ENCODE measurements at places on chromosomes 11 and 22.

DNA sequence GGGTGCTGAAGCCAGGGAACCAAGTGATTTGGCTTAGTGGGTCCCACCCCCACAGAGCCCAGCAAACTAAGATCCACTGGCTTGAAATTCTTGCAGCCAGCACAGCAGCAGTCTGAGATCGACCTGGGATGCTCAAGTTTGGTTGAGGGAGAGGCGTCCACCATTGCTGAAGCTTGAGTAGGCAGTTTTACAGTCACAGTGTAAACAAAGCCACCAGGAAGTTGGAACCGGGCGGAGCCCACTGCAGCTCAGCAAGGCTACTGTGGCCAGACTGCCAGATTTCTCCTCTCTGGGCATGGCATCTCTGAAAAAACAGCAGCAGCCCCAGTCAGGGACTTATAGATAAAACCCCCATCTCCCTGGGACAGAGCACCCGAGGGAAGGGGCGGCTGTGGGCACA lies 424.1 kb upstream of the TENM4 start:
- no peak for DNase-seq

GRCh38 chr11:95907476-95907875 lies 16.4 kb downstream of the MTMR2 start:
- no peak for DNase-seq

DNA sequence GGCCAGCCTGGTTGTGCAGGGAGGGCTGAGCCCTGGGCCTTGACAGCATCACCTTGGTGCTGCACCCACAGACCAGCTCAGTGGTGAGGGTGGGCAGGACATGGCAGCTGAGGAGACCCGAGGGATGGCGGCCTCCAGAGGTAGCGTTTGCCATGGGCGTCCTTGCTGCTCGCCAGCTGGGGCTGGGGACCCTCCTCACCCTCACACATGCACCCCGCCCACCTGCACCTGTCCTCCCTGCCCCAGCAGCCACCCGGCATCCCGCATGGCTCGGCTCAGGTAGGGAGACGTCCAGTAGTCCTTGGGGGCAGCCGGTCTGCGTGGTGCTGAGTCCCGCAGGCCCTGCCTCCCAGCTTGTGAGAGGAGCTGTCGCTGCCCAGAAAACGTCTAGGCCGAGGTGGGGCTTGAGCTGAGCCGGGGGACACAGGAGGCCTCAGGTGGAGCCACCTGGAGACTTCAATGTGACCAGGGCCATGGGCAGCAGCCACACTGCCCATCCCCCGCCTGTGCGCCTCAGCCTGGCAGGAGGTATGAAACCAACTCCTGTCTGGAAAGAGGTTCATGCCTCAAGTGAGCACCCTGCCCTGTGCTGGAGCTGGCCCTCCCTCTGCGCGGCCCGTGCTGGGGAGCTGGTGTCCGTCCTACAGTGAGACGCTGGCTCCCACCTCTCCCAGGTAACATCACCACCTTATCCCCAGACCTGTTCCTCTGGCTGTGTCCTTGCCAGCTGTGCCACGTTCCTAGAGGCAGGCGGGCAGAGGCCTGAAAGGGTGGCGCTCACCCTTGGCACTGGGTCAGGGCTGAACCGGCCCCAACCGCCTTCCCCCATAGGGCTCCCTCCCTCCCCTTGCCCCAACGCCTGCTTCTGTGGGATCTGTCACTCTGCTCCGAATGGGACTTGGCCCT lies 3.3 kb upstream of the TRABD start:
- no peak for DNase-seq

DNA sequence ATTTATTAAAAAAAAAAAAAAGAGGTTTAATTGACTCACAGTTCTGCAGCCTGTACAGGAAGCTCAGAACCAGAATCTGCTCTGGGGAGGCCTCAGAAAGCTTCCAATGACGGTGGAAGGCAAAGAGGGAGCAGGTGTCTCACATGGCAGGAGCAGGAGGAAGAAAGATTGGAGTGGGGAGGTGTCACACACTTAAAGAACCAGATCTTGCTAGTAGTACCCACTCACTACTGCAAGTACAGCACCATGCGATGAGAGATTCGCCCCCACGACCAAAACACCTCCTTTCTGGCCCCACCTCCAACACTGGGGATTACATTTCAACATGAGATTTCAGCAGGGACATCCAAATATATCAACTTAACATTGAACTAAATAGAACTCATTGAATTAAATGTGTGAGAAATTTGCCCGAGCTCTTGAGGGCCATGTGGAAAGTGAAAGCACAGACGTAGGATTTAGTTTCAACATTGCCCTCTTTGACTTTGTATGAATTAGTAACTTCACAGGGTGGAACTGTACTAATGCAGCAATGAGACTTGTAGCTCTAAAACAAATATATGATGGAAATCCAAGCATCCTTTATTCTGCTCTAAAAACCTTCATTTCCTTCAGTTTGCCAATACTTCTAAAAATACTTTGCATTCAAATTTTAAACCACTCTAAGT lies 628.2 kb downstream of the FAM181B start:
- DNase-seq = no peak

GRCh38 chr11:64043545-64043944 lies 7.8 kb downstream of the FLRT1 start:
- DNase-seq = no peak

GRCh38 chr11:12319988-12320387 lies 57.4 kb upstream of the PARVA start:
- no peak for DNase-seq

DNA sequence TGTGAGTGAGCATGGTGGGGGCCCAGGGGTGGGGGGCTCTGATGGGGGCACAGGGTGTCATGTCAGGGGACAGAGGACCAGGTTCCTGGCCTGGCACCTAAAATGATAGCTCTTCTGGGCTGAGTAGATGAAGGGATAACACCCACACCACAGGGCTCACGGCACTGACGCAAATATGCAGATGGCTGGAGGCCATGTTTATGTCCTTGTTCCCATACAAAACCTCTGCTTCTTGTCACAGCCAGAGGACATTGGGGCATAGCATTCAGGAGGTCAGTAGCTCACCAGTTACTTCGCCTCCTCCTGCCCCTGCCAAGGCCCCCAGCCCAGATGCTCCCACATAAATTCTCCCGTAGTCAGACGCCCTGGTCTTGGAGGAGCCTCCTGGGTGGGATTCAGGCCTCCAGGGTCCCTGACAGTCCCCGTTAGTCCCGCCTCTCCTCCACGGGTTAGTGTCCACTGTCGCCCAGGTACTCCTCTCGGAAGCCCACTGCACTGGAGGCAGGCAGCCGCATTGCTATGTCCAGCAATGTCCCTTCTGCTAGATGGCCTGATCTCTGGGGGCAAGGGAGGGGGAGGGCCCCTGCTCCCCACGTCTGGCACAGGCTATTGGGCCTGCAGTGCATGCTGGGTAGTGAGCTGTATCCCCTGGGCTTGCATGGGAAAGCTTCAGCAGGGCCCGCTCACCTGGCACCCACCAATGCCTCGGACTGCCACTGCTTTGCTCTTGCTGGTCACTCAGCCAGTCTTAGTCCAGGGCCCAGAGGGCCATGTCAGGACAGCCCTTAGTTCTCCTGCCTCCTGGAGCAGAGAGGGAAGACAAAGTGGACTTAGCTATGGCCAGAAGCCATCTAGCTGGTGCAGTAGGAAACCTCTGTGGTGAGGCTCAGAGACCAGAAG lies 75.6 kb upstream of the MYOD1 start:
- no peak for DNase-seq

- DNase-seq = no peak
These were observed 12.9 kb upstream of the SH3BP1 start for GRCh38 chr22:37626556-37627075.

- DNase-seq = no peak
These were observed 4.1 kb upstream of the RNF26 start for GRCh38 chr11:119330237-119330636.

DNA sequence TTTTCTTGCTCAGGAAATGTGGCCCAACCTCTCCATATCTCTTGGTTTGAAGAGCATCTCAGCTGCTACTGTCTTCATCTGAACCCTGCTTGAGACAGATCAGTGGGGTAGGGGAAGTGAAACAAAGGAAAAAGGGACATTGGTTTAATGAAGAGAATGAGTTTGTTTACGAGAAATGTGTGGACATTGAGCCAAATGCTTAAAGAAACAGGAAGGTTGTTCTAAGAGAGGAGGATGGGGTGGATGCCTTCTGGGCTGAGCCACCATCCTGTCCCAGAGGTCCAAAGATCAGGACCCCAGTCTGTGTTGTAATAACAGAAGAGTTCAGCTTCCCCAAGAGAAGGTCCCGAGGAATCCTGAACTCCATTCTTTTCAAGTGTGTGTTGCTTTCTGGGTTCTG lies 369.7 kb downstream of the INSC start:
- no peak for DNase-seq

DNA sequence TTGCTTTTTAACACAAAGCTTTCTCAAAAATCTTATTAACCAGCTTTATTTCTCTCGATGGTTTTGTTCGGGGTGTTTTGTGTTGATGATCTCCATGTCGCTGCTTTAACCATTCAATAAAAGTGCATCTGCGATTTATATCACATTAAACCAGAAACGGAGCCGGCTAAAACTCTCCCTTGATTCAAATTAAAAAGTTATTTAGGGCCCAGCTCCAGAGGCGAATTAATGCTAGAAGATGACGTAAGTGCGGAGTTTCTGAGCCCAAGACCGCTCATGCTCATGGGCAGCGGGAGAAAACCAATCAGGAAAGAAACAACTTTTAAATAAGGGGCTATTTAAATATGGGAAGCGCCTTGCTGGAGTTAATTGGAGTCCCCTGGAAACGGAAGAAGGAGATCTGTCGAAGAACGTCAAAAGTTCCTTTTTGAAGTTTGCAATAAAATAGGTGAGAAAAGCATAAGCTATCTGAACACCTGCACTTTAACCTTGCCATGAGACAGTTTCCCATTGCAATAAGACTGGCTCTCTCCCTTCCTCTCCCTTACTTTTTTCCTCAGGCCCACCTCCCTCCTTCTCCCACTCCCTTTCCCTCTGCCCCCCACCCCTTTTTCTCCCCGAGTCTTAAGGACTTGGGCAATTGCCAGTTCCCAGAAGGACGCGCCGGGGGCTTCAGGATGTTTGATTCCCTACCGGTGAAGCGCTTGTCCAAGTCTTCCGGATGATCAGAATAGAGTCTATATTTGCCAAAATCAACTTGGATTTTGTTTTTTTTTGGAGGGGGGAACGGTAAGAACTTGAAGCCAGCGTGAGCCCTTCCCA lies 1.9 kb upstream of the DBX1 start:
- no peak for DNase-seq

DNA sequence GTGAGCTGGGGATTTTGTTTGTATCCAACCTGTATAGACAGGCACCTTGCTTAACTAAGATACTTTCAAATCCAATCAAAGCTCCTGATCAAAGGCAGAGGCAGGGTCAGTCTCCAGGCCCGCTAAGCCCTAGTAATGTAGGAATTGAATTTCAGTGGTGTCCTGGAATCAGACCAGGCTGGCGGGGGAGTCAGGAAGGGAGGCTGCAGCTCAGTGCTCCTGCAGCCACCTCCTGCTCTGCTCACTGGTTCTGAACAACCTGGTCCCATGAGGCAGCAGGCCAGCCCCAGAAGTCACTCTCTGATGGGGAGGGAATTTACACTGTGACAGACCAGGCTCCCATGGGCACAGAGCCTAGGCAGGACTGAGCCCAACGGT lies 38.5 kb upstream of the GALNT18 start:
- DNase-seq = no peak

DNA sequence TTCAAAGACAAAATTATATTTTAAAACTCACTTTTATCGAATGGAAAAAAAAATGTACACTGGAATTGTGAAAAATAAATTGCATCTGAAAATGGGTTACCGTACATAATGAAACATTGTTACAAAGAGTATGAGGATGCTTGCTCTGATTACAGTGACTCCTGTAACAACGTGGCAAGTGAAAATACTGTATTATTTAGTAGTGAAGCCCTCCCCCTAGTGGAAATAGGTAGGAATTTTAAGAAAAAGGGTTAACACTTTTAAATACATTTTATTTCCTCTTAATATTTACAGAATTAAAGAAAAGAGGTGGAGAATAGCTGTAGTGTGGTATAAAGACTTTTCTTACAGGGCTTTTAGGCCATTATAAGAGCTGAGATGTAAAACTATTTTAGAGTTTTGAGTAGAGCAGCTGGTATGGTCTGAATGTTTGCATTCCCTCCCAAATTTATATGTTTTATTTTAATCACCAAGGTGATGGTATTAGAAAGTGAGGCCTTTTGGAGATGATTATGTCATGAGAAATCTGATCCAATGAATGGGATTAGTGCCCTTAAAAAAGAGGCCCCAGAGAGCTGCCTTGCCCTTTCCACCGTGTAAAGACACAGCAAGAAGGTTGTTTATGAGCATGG lies 25.2 kb downstream of the FAM76B start:
- peak; percentile 57 for DNase-seq

DNA sequence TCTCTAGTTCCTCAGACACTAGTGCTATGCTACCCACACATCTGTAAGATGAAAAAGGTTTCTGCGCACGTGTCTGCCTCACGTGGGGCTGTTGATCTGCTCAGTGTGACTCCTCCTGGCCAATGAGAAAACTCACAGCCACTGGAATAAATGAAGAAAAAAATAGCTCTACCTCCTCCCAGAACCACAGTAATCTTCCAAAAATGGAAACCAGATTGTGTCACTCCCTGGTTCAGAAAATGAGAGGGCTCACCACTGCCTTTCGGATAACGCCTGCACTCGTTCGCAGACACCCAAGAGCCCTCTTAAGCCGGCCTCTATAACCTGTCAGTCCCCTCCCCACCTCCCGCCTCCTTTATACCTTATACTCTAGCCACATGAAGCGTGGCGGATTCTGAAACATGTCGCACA lies 5.1 kb downstream of the APBB1 start:
- peak; percentile 31 for DNase-seq

DNA sequence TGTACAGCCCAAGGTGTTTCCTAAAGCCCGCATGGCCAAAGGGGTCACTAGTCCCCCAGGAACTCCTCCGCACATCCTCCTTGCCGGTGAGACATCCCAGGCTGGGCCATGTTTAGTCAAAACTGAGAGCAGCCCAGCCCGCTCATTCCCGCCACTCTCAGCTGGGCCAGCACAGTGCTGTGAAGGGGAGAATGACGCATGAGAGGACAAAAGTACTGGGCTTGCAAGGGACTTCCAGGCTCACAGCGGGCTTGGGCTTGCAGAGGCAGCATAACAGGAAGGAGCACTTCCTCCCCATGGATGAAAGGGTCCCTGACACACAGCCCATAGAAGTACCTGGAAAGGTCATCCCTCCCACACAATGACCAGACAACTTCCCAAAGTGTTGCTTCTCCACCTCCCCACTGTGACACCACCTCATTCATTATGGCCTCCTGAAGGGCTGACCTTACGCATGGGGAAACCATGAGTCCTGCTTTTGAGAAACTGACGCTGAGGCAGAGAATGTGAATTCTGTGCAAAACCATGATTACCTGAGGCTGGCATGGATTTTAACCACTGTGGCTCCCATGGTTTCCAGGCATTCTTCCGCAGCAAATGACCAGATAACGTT lies 19.1 kb downstream of the ETS1 start:
- DNase-seq = no peak

- DNase-seq = no peak
These were observed 29.0 kb upstream of the KCNQ1OT1 start for GRCh38 chr11:2728663-2729332.

Measured in activated CD4-positive, alpha-beta T cell treated with anti-CD3 and anti-CD28 coated beads, Interleukin-2, Interleukin-4, amounts not matched to agents 100 ng/mL and 50 ng/mL, durations not matched to agents 16 hours and 8 hours (primary cell).